ENCODE measurements at places on chromosomes 2 and 18. TPM values are rescaled to one million over a fixed set of nuclear protein-coding genes. Genes with fewer than 3 reads are reported as not detected.

The CCDC74B gene
- total RNA-seq = 0.71 TPM

The DNAH7 gene
- total RNA-seq = not detected

The RAMP1 gene
- total RNA-seq = 15.9 TPM

The PLGLB1 gene
- 6.9 TPM for total RNA-seq

The DLGAP1 gene
- total RNA-seq = not detected

The TMEM182 gene
- total RNA-seq = 2.7 TPM

The MREG gene
- total RNA-seq = 11.3 TPM

The FAM228A gene
- total RNA-seq = not detected

The MCFD2 gene
- total RNA-seq = 45.1 TPM

The FEV gene
- not detected for total RNA-seq

The CKAP2L gene
- 45.4 TPM for total RNA-seq

The GEN1 gene
- total RNA-seq = 27.1 TPM

The GALNT13 gene
- 0.43 TPM for total RNA-seq

The RIOK3 gene
- 66.9 TPM for total RNA-seq

The CD8B2 gene
- 0.05 TPM for total RNA-seq

The RAB6C gene
- total RNA-seq = not detected

The NCK2 gene
- 77.1 TPM for total RNA-seq

The CYP27A1 gene
- not detected for total RNA-seq

The MC4R gene
- total RNA-seq = not detected

The ST6GAL2 gene
- not detected for total RNA-seq

The CACNB4 gene
- total RNA-seq = 0.10 TPM

The UNC80 gene
- total RNA-seq = not detected

The ADRA2B gene
- total RNA-seq = 0.13 TPM

The RAPGEF4 gene
- total RNA-seq = 0.38 TPM

The SLC14A1 gene
- total RNA-seq = 3.3 TPM

The ALPP gene
- not detected for total RNA-seq

The DOK6 gene
- 0.02 TPM for total RNA-seq

The MYL12A gene
- total RNA-seq = 1,007 TPM

The TUBB8B gene
- not detected for total RNA-seq

The LYG2 gene
- total RNA-seq = not detected

The PDCD1 gene
- 2.2 TPM for total RNA-seq

The MATN3 gene
- not detected for total RNA-seq

The TUBA4B gene
- not detected for total RNA-seq

The ARHGAP28 gene
- total RNA-seq = not detected

The ADD2 gene
- 18.6 TPM for total RNA-seq

The ACKR3 gene
- 6.1 TPM for total RNA-seq

The ZNF521 gene
- total RNA-seq = not detected

The FIGN gene
- not detected for total RNA-seq

The SERPINB3 gene
- not detected for total RNA-seq

The SALL3 gene
- total RNA-seq = not detected

The NEUROD1 gene
- not detected for total RNA-seq

The SYT4 gene
- not detected for total RNA-seq

The NYAP2 gene
- not detected for total RNA-seq
